ENCODE measurements at places on chromosomes 3 and 15. TPM values are rescaled to one million over a fixed set of nuclear protein-coding genes. Genes with fewer than 3 reads are reported as not detected.

DNA sequence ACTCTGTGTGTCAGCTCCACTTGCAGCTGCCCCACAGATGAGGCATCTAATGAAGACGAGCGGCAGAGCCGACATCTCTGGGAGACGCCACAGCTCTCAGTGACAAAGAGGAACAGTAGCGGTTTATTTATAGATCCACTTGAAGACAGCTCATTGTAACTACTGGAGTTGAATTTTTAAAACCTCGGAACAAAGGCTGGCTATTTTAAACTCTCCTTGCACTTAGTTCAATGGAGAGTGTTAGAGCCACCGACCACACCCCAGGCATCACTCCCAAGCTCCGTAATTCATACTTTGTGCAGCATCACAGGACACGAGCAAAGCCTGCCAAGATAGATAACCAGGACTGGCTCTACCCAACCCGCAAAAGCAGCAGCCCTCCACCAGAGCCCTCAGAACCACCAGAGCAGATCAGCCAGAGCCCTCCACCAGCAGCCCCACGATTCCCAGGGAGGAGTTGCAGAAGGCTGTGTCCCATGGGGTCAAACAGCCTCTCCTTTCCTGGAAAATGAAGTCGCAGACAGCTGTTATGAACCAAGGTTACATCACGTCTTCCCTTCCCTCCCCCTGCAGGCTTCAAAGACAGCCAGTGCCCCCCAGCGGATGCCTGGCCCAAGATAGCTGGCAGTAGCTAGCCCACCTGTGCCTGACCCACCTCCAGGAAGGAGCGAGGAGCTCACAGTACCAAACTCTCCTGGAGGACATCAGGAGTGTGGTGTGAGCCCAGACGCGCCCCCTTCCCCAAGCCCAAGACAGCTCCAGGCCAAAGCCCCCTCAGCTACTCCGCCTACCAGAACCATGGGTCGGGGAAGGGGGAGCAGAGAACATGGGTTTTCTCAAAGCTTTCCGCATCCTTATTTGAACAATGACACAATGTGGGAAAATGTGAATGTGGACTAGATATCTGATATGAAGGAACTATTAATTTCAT lies 45.7 kb downstream of the POC1A start:
- no peak for DNase-seq
- H3K4me1 ChIP-seq, result peaks cover 5% of the 10 kb centered on the region
- no peak overlapping the region for H3K4me3 ChIP-seq
- peak overlapping the region; percentile 10 for H3K27ac ChIP-seq

GRCh38 chr3:171531716-171532115 lies 71.5 kb upstream of the TNIK start:
- DNase-seq, result no peak
- H3K36me3 ChIP-seq, result no peaks in the 10 kb centered on the region
- no peaks in the 10 kb centered on the region for H3K27me3 ChIP-seq
- H3K4me3 ChIP-seq, result no peak overlapping the region
- no peak overlapping the region for H3K27ac ChIP-seq

- peak; percentile 52 for DNase-seq
- H3K4me3 ChIP-seq, result no peak overlapping the region
- no peaks in the 10 kb centered on the region for H3K36me3 ChIP-seq
- no peaks in the 10 kb centered on the region for H3K4me1 ChIP-seq
- H3K27ac ChIP-seq, result no peak overlapping the region
Observed at GRCh38 chr15:92421976-92422375, 28.3 kb downstream of the ST8SIA2 start.

DNA sequence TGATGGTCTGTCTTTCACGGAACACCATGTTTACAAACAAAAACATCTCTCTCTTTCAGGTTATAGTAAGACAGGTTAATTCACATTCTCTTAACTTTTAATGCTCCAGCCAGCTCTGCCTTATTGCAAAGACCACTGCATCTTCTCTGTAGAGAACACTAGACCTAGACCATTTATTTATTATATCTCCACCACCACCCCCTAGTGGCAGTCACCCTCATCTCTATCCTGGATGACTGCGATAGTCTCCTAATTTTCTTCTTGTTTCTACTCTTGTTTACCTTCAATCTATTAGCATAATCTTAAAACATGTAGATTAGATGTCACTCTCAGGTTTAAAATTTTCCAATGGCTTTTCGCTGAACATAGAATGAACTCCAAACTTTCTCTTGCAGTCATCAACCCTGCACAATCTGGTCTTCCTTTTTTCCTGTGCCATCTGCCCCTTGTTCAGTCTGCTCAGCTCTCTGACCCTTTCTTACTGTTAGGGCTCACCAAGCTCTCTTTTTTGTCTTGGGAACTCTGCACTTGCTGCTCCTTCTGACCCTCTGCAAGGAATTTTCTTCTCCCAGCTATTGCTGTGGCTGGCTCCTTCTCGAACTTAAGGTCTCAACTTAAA lies 155.6 kb downstream of the SQOR start:
- H3K27ac ChIP-seq, result no peak overlapping the region
- DNase-seq, result peak; percentile 26
- H3K27me3 ChIP-seq, result no peaks in the 10 kb centered on the region
- H3K4me3 ChIP-seq, result no peak overlapping the region
- H3K4me1 ChIP-seq, result no peaks in the 10 kb centered on the region
- H3K36me3 ChIP-seq, result no peaks in the 10 kb centered on the region

Gene CAMP
- total RNA-seq, result not detected

Gene TRPM1
- total RNA-seq, result not detected

Gene KBTBD13
- total RNA-seq, result not detected
